SK-N-SH (cell line): ENCODE measurements at places on chromosomes 4 and X. TPM values are rescaled to one million over a fixed set of nuclear protein-coding genes. Genes with fewer than 3 reads are reported as not detected.

SPANXN3 gene
- polyA plus RNA-seq, result not detected in 2 replicates

ARHGAP36 gene
- polyA plus RNA-seq, result 0.23 and 0.86 TPM in 2 replicates

NOCT gene
- polyA plus RNA-seq, result 3.8 TPM in 2 replicates

PRSS12 gene
- 134 and 137 TPM in 2 replicates for polyA plus RNA-seq

CFAP299 gene
- polyA plus RNA-seq, result 1.2 and 2.3 TPM in 2 replicates

CCDC110 gene
- 0.05 TPM in 1 of 2 replicates, not detected in the other for polyA plus RNA-seq

HEPH gene
- 8.6 and 11.5 TPM in 2 replicates for polyA plus RNA-seq

OPN1MW2 gene
- not detected in 2 replicates for polyA plus RNA-seq

MAGEA1 gene
- 3.0 and 3.8 TPM in 2 replicates for polyA plus RNA-seq

TMSB15A gene
- polyA plus RNA-seq, result 16.6 and 17.2 TPM in 2 replicates

FRMD7 gene
- polyA plus RNA-seq, result not detected in 2 replicates

HSFX1 gene
- 0.05 and 0.12 TPM in 2 replicates for polyA plus RNA-seq

XAGE2 gene
- 0.13 TPM in 1 of 2 replicates, not detected in the other for polyA plus RNA-seq
